NCI-H2081 (cell line): ENCODE measurements at places on chromosomes 12 and 14.

GRCh38 chr14:90658541-90658967, 157.7 kb downstream of the TTC7B start:
- no peak for DNase-seq

GRCh38 chr14:20262642-20263128, 23.6 kb downstream of the OR11H4 start:
- DNase-seq: no peak

GRCh38 chr12:52870361-52871290, 21.8 kb upstream of the KRT78 start:
- peak; percentile 58 for DNase-seq

DNA sequence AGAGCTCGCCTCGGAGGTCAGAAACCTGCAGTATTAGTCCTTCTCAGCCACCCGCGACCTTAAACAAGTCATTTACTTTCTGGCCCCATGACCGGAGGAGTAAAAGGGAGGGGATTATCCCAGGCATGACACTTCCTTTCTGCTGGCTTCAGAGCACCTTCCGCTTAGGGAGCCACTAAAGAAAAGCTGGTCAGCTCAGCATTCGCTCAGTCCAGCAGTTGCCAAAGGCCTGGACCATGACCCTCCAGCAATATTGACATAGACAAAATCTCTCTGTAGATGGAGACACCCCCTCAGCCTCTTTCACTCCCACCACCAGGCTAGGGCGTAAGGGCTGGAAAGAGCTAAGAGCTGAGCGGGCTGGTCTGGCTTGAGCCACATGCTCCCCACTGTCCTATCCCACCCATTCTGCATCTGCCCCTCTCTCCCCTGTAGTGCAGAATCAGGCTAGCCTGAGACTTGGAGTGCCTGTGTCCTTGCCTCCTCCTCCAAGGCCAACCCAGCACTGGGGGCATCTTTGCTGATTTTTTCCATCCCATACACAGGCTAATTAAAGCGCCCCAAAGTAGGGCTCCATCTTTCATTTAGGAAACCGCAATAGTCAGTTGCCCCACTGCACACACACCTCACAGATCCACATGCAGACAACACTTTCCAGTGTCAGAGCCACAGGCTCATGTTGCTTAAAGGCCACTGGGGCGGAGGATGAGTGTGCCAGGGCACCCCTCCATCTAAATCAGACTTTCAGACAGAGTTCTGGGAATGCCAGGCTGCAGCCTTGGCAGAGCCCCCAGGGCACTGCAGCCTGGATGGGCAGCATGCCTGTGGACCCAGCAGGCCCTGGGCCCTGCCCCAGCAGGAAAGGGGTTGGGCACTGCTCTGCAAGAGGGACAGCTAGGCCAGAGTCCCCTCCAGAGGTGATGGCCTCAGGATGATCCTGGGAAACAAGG, 4.0 kb upstream of the CPNE6 start:
- DNase-seq: no peak

GRCh38 chr14:21408147-21408546, 24.3 kb upstream of the SUPT16H start:
- DNase-seq: no peak

- no peak for DNase-seq
Observed at GRCh38 chr14:31020834-31021575, 4.4 kb upstream of the AP4S1 start.
